Neural crest cell (in vitro differentiated cells): ENCODE measurements at places on chromosomes 11 and 22.
A peak's percentile ranks its signal among the peaks of the same experiment; 100 is the strongest.

DNA sequence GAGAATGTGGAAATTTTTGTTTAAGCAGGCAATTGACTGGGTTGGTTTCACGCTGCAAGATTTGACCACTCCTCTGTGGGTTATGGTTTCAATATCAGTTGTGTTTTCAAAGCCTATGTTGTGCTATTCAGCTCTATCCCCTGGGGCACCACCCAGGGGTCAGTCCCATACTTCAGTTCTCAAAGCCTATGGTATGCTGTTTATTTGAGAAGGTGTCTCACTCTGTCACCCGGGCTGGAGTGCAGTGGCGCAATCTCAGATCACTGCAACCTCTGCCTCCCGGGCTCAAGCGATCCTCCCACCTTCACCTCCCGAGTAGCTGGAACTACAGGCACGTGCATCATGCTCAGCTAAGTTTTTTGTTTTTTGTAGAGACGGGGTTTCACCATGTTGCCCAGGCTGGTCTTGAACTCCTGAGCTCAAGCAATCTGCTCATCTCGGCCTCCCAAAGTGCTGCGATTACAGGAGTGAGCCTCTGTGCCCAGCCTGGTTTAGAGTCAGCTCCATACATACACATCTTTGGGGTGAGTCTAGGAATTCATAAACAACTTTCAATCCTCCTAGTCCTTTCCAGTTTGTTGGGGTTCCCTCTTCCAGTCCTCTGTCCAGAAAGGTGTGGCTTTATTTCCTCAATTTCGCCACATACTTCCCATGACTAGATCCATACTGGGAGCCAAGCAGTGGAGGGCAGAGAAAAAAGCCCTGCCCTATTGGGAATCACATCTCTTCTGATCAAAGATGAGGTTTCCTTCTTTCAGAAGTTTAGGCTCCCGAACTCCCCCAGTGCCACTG is 35.0 kb upstream of the MAPK1 start:
- no peak for DNase-seq

DNA sequence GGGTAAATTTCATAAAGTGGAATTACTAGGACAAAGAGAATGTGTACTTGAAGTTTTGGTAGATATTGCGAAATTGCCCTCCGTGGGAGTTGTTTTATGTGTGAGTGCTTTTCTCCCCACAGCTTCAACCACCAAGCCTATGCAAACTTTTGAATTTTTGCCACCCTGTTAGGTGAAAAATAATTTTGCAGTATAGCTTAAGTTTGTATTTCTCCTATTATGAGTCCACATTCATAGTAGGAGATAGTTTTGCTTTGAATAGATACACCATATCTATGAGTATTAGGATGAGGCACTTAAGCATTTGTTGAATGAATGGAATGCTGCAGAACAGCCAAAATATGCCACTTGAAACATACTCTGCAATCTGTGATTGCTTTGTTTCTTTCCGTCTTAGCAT is 43.6 kb downstream of the UVRAG start:
- DNase-seq = no peak

GRCh38 chr11:38014405-38014804 is 1416.4 kb upstream of the RAG2 start:
- DNase-seq = no peak

- no peak for DNase-seq
These were observed 203.5 kb upstream of the SYN3 start for GRCh38 chr22:33261699-33262098.

- DNase-seq = peak; percentile 47
These were observed 53.7 kb upstream of the LRRC32 start for GRCh38 chr11:76724171-76724768.

DNA sequence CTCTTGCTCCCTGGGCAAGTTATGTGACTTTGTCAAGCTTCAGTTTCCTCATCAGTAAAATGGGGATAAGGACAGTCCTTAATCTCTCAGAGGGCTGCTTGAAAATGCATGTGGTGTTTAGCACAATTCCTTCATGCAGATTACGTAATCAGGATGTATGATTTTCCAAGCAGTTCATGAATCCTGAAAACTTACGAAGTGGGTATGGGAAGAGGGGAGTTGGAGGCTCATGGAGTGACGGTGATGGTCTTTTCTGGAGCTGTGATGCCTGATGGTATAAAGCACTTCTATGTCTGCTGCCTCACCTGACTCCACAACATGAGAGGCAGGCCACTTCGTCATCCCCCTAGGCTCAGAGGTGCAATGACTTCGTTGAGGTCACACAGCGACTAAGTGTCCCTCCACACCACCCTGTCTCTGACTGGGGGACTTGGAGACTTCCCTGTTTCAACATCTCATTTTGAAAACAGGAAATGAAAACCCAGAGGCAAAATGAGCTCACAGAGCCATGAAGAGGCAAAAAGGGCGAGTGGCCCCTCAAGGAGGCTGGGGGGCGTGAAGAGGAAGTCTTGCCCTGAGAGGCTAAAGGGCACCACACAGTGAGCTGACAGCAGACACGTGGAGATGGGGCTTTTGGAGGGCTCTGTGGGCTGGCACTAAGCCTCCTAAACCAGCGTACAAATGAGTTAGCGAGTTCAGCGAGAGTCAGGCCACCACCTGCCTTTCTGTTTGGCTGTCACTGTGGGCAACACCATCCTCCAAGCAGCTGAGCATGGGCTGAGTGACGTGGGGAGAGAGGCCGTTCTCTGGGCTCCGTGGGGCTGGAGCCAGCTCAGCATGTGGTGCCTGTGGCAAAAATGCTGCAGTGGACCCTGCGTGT is 10.1 kb downstream of the MCM5 start:
- no peak for DNase-seq

DNA sequence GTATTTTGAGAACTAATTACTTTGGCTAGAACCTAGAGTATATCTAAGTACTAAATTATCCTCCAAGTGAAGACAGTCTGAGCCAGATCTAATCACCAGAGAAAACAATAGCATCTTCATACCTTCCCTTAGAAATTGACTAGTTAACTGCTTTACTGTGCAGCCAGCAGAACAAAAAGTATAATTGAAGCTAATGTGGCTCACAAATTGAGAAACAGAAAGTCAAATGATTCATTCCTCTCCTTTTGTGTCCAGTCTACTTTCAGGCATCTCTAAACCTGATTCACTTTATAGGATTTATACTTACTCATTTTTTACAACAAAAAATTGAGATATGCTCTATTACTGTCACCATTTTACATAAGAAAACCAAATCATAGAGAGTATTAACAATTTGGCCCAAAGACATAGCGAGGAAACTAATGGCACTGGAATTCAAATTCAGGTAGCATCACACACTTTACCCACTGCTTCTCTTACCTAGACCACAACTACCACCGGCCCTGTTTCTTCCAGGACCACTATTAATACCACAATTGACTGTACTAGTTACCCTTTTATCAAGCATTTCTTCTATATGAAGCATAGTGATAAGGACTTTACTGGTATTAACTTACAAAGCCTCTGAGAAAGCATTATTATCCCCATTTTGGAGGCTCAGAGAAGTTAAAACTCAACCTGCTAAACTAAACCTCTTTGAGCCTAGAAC is 1402.6 kb upstream of the TENM4 start:
- DNase-seq = no peak

DNA sequence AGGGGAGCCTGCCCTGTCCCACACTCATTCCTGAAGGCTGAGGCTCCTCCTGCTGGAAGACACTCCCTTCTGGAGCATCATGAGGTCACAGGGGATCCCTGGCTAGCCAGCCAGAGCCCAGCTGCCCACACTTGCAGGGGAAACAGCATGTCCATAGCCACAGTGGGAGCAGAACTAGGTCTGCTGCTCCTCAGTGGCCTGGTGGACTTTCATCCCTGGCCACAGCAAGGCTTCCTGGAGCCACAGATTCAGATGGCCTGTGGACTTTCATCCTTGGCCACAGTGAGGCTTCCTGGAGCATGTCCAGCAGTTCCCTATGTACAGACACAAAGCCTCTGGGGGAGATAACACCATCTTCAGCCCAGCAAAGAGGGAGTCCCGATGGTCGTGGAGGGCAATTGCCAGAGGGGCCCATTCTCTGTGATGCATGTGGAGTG is 5.9 kb upstream of the APOL6 start:
- no peak for DNase-seq
